ENCODE measurements at places on chromosomes 3 and 15.

DNA sequence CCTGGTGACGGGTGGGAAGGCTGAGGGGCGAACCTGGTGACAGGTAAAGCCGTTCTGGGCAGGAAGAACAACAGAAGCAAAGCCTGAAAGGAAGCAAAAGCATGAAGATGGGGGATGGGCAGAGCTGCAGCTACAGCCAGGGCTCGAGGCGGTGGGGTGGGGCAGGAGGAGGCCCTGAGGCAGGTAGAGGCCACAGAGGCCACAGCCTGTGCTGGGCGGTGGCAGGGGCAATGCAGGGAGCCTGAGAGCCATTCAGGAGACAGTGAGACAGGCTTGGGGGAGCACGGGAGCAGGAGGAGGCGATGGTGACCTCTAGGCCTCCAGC is 8.2 kb downstream of the PCSK6 start:
- no peak for DNase-seq

GRCh38 chr3:127819086-127819485 is 3.2 kb downstream of the MGLL start:
- DNase-seq, result no peak

- DNase-seq, result no peak
Measured at GRCh38 chr3:111482574-111482973, 59.4 kb upstream of the CD96 start.

DNA sequence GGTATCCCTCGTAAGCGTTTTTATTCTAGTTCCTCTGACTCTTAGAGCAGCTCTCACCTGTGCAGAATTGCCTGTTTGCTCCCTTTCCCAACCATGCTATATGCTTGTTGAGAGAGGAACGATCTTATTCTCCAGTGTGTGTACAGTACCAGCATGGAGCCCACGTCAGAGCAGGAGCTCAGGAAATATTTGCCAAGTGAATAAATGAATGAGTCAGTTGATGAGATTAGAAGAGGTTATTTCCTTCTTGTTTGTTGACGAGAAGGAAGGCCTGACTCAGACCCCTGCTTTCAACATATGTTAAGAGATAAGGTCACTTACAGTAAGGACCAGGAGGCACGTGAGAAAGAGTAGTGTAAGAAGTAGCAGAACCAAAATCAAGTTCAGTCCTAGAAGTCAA is 106.3 kb upstream of the ABHD17C start:
- DNase-seq, result peak; percentile 78

Measured in glomerular endothelial cell (primary cell).